ENCODE measurements at places on chromosomes 5 and 9.

DNA sequence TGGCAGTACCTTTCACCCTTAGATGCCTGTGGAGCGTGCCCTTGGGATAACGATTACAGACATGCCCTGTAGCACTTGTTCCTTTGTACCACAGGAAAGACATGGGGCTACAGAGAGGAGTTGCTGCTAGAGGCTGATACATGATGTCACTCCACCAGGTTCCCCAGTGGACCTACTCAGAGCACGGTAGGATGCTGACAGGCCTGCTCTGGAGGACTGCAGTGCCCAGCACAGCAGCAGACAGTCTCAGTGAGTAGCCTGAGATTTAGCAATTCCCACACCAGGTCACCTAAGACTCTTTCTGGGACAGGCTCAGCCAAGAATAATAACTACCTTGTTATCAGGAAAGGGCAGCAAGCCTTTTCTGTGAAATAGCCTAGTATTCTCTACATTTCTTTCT is 28.8 kb downstream of the PDE4D start:
- no peak for DNase-seq

DNA sequence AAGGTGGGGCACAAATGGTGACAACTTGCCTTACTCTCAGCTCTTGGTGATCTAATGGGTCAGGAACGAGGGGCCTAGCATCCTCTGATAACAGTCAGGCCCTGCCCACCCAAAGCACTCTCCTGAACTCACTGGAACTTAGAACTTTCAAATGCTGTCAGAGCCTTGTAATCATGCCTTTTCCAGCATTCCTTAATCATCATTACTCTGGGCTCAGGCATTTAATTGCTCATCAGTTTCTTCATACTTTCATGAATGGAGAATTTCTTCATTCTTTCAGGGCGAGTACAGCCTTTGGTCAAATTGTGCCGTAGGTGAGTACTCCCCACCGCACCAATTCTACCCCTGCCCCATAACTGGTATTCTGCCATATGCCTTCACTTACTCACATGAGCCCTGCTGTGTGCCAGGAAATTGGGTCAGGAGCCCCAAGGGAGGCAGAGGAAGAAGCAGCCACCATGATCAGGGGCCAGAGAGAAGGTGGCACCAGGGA is 30.2 kb upstream of the DUSP1 start:
- DNase-seq, result no peak

DNA sequence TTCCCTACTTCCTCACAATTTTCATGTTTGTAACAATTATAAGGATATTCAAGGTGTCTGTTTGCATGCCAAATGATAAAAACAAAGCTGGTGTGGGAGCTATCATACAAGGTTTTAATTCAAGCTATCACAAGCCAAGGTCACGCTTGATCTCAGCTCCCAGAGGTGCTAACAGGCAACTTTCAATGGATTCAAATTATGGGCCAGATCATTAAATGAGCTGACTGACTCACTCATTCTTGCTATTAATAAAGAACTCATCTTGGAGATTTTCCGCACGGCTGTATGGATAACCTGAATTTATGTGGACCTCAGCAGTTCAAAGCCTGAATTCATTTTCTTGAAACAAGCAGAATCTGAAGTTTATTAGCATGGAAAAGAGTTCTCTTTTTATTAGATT is 267.3 kb upstream of the CDH6 start:
- DNase-seq, result no peak

- DNase-seq, result no peak
Observed at GRCh38 chr9:13165236-13165945, 114.1 kb downstream of the MPDZ start.

DNA sequence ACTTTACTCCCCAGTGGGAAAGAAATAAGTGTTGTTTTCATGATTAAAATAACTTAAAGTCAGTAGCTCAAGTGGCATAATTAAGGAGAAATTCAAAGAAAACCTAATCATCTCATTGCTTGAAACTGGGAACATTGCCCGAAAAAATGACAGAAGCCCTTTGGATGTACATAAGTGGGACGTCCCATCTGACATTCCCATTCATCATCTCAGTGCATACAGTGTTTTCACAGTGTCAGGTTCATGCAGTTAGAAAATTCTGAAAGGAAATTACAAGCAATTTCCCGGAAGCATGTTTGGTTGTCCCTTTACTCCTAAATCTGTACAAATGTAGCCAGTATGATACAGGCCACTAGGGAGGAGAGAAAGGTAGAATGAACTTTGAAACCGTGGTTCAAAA is 95.6 kb downstream of the ADAMTS16 start:
- no peak for DNase-seq

- DNase-seq, result peak; percentile 69
Observed at GRCh38 chr9:33466565-33467495, 6.9 kb downstream of the NOL6 start.

DNA sequence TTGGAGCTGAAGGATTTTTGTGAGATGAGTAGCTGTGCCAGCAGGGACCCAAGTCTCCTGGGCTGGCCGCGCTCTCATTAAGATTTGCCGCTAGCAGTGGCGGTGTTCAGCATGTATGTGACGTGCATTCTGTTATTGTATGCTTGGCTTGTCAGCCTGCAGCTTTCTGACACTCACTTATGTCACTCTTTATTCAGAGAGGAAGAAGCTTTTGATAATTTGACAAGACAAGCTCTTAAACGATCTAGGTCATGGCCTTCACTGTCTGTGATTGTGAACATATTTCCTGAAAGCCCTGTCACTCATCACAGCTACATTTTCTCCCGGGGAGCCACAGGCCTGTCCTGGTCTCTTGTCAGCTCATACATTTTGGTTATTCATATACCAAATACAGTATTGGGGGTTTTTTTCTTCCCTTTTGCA is 98.2 kb upstream of the GRHPR start:
- no peak for DNase-seq

DNA sequence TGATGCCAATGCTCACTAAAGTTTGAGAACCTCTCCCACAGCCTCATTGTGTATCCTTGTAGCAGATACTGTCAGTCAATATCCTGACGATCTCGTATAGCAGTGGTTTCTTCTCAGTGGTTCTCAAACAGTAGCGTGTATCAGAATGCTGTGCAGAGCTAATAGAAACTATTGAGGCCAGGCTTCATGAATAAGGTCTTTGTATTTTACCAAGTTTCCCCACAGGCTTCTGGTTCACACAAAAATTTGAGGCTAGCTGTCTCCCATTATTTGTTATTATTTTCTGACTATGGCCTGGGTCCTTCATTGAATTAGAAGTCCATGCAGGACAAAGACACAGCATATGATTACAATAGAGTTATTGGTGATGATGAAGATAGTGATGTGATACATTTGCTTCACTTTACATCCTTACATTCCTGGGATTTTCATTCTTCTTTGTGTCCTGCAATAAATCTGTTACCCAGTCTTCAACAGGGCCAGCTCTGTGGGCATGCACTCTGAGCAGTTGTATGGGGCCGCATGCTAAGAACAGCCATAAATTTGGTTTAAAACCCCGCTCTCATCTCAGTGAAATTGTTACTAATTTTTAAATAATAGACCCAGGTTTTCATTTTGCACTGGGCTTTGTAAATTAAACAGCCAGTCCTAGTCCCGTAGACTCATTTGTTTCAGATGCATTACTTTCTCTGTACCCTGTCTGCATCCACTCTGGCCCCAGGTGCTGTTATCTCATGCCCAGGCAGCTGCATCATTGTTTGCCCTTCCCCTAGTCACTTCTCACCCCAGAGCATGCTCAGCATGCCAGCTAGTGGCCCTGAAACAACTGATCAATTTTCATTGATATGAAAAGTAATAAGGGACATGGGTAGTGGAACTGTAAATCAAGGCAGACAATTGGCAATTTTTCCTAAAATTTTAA is 199.9 kb upstream of the PIK3R1 start:
- no peak for DNase-seq

DNA sequence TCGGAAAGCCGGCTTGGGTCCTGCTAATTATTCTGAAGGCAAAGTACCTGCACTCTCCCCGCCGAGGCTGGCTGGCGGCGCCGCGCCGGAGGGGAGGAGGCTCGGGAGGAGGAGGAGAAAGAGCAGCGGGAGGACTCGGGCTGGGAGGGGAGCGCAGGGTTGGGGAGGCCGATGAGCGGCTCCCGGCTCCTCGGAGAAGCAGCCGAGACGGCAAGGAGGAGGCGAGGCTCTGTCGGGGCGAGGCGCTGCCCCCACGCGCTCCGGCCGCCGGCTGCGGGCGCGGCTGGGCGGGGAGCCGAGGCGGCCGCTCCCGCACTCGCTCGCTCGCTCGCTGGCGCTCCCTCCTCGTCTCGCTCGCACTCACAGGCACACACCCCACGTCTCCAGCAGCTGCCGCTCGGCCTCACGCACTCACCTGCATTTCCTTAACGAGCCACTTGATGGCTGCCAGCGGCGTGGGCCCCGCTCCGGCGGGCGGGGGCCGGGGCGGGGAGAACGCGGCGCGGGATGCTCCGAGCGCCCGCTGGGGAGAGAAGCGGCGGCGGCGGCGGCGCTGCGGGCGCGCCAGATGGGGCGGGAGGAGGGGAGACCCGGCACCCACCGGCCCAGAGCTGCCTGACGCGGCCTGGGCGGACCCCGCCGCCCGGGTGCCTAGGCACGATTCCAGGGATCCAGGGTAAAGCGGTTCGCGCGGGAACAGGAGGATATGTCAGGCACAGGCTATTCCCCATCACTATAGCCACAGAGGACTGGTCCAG is at the start of gene PTPRD:
Gene PTPRD, minus strand, starts transcription at position 362 of the 758 bp plus-strand sequence.
- peak; percentile 82 for DNase-seq

- DNase-seq, result no peak
Observed at GRCh38 chr5:76548525-76549229, 74.5 kb downstream of the F2RL2 start.

GRCh38 chr5:131296213-131296672 is 32.4 kb downstream of the CDC42SE2 start:
- no peak for DNase-seq

DNA sequence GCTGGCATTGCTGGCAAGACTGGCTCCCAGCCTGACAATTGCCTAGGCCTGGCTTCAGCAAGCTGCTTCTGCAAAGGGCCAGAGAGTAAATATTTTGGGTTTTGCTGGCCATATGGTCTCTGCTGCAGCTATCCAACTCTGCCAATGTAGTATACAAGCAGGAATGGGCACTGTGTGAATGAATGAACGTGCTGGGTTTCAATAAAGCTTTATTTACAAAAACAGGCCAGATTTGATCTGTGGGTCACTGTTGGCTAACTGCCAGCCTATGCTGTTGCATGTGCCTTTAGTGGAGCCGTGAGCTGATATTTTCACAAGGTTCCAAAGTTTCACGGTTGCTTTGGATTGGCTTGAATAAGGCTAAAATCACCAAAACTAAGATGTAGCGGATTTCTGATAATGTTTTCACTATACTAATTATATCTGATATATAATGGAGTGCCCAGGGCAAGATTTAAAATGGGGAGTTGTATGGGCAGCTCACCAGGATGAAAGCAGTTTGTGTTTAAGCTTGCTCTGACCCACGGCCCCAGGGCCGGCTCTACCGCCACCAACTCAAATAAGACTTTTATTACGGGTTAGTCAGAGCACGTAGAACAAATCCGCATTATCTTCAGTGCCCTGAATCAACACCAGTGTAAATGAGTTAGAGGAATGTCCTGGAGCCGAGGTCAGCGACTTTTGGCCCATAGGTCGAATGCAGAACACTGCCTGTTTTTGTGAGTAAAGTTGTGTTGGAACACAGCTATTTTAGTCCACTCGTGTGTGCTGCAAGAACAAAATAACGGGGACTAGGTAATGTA is 98.6 kb upstream of the DAP start:
- no peak for DNase-seq

- DNase-seq, result peak; percentile 93
Observed at GRCh38 chr5:174204535-174205313, 159.2 kb downstream of the NSG2 start.

DNA sequence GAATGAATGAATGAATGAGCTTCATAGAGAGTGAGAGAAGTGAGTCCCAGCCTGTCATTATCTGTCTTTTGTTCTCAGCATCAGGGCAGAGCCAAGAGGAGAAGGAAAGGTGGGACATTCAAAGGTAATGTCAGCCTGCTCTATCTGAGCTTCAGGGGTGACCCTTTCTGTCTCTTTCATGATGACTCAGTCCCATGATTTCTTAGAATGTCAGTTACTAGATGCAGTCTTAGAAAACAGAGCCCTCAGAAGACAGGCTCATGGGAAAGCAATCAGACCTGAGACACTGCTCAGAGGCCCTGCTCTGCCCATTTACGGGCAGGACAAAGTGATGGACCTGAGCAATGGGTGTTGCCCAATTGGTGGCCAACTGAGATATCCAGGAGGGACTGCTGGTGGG is 1.1 kb downstream of the SPATA31D1 start:
- no peak for DNase-seq

Data from GM23338 (cell line).